ENCODE measurements at places on chromosomes 13 and 19.

GRCh38 chr19:31118986-31119385 lies 230.2 kb downstream of the TSHZ3 start:
- DNase-seq: no peak

GRCh38 chr19:751501-752341 lies 809 bp downstream of the MISP start:
- DNase-seq: no peak

- DNase-seq: no peak
Measured at GRCh38 chr19:30733826-30734550, 361.8 kb downstream of the ZNF536 start.

DNA sequence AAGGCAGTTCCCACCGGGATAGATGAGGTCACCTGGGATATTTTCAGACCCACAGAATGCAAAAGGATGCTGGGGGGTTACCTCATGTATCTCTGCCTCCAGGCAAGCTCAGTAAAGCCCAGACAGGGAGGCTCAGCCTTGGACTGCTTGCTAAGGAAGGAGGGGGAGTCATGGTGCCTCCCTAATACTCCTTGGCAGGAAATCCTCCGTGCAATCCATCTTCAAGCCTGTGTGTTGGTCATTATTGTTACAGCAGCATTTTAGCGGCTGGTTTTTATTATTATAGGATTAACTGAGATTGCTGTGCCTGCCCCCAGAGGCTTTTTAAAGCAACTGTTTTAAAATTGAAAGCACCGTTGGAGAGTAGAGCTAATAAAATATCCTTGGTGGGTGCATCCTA lies 188.5 kb upstream of the UBL3 start:
- DNase-seq: no peak

DNA sequence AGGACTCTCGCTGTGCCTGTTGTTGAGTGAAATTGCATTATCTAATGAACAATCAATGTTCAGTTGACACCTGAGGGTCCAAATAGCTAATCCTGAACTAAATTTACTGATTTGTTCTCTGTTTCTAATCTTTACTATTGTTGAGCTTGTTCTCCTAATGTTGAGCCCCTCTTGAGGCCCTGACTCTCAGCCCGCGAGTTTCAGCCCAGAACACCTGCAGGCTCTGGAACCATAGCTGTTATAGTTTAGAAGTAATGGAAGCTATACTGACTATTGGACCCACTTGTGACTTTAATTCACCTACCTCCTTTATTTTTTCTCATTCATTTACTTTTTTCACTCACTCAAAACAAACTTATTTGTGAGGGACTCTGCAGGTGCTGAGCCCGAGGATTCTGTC lies 20.6 kb upstream of the PCDH8 start:
- DNase-seq: no peak

DNA sequence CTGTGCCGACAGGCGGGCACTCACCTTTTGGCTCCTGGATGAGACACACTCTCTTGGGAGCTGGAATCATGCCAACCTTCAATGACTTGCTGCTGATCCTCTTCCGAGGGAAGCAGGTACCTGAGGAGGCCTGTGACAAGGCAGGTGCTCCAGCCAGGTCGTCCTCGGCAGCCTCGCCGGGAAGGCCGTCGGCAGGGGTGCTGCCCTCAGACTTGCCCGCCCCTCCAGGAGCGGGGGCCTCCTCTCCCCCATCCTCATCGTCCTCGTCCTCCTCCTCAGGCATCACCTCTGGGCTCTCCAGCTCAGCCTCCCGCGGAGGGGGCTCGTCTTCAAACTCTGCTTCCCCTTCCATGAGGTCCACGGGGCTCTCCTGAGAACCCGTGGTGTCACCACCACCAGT lies 29.2 kb downstream of the SUGP2 start:
- DNase-seq: no peak

DNA sequence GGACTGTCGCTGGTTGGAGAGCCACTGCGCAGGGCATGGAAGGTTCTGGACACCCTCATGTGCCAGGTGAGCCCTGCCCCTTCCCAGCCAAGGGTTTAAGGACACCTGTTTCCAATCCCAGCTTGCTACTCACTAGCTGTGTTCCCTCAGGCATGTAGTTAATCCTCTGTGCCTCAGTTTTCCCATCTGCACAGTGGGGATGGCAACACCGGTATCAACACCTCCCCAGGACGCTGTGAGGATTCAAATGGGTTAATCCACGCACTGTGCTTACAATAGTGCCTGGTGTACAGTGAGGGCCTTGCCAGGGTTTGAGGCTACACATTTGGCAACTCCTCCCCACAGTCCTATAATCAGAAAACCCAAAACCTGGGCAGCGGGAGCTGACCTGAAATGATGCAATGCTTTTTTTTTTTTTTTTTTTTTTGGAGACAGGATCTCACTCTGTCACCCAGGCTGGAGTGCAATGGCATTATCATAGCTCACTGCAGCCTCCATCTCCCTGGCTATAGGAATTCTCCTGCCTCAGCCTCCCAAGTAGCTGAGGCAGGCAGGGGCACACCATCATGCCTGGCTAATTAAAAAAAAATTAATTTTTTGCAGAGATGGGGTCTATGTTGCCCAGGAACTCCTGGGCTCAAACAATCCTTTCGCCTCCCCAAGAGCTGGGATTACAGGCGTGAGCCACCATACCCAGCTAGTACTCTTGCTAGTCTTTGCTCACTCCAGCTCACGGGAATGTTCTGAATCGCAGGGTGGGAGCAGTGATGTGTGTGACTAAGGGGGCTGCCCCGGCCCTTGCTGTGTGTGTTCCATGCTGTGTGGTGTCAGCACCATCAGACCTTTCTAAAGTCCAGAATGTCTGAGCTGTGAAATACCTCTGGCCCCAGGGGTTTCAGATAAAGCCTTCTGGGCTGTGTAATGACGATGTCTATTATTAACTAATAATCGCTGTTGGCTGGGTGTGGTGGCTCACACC lies 2.3 kb downstream of the ACP4 start:
- DNase-seq: no peak

GRCh38 chr13:41188584-41188983 lies 5.8 kb downstream of the KBTBD7 start:
- DNase-seq: no peak

DNA sequence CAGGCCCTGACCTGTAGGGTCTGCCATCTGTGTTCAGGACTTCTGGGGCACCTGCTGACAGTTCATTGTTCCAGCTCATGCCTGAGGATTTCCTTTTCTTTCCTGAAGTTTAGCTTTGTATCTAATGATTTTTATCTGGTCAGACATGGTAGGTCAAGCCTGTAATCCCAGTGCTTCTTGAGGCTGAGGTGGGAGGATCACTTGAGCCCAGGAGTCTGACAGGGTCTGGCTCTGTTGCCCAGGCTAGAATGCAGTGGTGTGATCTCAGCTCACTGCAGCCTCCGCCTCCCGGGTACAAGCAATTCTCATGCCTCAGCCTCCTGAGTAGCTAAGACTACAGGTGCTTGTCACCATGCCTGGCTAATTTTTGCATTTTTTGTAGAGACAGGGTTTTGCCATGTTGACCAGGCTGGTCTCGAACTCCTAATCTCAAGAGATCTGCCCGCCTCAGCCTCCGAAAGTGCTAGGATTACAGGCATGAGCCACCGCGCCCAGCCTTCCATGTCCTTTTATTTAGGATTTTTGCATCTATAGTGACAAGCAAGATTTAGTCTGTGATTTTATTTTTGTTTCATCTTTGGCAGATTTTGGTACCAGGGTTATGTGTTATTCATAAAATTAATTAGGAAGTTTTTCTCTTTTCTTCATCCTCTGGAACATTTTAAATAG lies 33.2 kb downstream of the CHST8 start:
- DNase-seq: no peak

GRCh38 chr19:23804676-23805075 lies 46.0 kb upstream of the ZNF681 start:
- DNase-seq: no peak

DNA sequence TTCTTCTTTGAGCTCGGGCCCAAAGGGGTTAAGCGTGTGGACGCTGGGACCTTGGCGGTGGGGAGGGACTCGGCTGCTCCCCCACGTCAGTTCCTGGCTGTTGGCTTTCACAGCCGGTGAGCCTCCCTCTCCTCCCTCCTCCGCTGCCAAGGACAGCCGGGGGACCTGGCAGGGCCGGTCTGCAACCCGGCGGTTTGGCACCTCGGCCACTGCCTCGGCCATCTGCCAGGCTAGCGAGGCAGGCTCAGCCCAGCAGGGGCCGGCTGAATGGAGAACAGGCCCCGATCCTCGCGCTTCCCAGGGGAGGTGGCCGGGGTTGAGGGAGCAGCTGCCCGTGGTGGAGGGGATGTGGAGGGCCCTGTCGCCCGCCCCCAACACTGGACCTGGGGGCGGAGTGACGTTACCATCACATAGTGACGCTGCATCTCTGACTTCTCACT lies 5.0 kb downstream of the TLE5 start:
- no peak for DNase-seq

All from SHP77 treated with DMSO at 0.1 percent for 48 hours (cell line).